ENCODE measurements at places on chromosomes 7 and 10.

GRCh38 chr10:103086261-103086660, 106.8 kb downstream of the NT5C2 start:
- no peak for DNase-seq

DNA sequence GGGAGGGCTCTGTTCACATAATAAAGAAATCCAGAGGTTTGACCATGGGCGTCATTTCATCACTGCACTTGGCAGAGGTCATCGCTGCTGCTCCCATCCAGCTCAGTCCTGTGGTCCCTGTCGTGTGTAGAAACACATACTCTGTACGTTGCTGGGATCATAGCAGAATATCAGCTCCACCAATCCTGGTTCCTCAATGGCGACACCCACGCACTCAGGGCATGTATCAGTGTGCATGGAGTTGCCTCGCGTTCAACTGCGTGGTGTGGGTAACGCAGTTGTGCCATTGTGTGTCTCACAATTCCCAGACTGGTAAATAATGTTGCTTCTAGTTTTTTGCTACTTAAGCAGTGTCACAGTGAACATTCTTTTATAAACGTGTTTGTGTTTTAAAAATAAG, 111.1 kb downstream of the LHPP start:
- no peak for DNase-seq

DNA sequence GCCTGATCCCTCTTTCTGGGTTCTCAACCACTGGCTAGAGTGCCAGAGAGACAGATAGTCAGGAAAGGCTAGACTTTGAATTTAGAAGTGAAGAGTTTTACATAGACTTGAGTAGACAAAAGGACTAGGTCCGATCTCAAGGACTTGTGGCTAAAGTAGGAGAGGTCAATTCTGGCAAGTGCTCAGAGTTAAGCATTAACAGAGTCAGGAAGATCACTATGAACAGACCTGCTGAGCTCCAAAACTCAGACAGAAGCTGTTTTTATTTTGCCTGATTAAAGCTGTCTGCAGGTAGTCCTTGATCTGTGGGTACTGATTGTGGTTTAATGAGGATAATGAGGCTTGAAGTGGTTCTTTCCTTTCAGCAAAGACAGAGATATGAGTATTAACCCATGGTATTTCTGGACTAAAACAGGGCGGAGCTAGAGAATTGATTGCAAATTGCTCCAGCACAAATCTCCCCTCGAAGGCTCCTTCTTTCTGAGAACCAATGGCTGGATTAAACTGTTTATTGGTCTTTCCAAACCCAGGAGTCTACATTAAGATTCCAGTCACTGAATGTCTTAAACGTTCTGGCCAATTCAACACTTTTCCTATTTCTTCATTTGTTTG, 423.2 kb downstream of the IPMK start:
- no peak for DNase-seq

GRCh38 chr7:113159746-113160339, 41.5 kb upstream of the SMIM30 start:
- peak; percentile 1 for DNase-seq

DNA sequence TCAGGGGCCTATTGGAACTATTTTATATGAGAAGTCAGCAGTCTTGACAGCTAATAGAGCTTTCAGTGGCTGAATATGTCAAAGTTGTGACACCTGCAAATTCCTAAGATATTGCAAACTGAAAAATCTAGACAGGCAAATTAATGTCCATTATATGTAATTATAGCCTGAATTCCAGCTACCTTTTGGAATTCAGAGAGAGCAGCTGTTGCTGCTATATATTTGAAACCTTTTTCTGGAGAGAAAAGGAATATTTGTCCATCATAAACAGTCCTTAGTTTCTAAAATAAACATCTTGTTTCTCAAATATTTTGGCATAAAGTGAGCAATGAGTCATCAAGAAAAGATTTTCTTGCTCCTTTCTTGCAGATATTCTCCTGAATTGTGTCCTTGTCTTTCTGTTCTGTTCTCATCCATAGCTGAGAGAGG, 408.9 kb upstream of the SEMA3D start:
- DNase-seq, result no peak

DNA sequence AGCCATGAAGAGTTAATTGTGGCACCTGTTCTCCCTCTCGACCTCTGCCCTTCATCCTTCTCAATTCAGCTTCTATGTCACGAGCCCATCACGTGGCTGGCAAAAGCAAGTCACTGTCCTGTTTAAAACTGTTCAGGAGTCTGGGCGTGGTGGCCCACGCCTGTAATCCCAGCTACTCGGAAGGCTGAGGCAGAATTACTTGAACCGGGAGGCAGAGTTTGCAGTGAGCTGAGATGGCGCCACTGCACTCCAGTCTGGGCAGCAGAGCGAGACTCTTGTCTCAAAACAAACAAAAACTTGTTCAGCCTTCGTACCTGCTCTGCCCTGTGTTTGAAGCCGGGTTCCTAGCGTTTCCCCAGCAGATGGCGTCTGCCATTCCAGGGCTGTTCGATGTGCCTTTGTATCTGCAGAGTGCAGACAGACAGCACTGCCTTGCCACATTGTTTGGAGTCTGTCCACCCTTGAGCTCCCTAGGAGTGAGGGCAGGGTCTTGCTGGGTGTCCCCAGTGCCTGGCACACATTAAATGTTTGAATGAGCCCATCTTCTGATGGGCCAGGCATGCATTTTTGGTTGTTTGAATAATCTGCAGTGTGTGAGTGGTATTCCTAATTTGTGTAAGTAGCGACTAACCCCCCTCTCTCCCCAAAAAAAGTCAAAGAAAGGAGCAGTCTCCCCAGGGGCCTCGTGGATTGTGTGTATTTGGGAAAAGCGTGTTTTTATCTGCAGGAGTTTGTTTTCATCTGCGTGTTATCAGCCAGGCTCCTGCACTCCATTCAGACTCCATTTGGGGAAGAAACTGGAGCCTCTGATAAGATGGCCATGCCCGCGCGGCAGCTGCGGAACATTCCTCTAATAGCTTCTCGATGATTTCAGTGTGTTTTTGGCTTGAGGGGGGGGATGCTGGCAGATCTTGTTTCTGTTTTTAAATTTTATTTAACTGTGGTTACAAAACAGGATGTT, 61.2 kb downstream of the DNAJB6 start:
- DNase-seq, result no peak

DNA sequence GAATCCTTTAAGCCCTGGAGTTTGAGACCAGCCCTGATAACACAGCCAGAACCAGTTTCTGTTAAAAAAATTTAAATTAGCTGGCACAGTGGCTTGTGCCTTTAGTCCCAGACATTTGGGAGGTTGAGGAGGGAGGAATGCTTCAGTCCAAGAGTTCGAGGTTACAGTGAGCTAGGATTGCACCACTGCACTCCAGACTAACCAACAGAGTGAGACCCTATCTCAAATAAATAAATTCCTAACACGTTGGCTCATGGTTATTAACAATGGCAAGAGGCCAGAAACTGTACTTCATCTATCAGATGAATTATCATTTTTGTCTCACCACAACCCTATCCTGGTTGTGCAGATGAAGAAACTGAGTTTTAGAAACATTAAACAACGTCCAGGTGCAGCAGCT, 2.1 kb upstream of the PPIA start:
- DNase-seq, result no peak

- no peak for DNase-seq
Observed at GRCh38 chr7:151209588-151209987, 700 bp downstream of the H2BK1 start.

- DNase-seq, result no peak
Observed at GRCh38 chr10:132989476-132990415, 47.4 kb upstream of the CFAP46 start.

DNA sequence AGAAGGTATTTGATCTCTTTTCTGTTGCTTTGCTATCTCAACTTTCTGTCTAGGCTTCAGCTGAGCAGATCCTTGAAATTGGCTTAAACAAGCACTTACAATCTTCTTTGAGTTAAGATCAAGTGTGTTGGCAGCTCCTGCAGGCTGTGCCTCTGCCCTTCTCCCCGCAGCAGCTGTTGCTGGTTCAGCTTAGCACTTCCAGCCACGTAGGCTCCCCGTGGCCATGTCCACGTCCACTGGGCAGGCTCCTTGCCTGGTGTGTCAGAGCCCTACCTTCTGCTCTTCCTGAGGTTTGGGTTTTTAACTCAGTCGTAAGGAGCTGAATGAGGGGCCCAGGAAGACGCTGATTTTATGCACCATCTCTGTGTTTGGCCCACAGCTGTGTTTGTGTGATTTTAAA, 47.2 kb downstream of the CAMK1D start:
- DNase-seq, result no peak

DNA sequence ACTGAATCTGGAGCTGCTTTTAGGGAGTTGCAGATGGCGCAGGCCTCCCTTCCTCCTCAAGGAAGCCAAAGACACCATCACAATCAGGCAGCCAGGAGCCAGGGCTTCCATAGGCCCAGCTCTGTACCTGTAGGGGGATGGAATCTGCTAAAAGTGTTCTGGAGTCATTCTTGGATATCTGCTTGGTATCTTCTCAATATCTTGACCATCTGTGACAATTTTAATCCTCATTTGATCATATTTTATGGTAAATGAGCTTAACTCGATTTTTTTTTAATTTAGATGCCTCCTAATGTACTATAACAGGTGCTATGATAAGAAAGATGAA, 3.1 kb downstream of the ST7 start:
- no peak for DNase-seq

- peak; percentile 28 for DNase-seq
Observed at GRCh38 chr10:73095481-73096021, 1.1 kb downstream of the P4HA1 start.

Data from stimulated activated CD4-positive, alpha-beta T cell treated with anti-CD3 and anti-CD28 coated beads, Interleukin-2, amount 100 ng/mL, for 48 hours (primary cell).